ENCODE measurements at places on chromosomes 2 and 18. TPM values are rescaled to one million over a fixed set of nuclear protein-coding genes. Genes with fewer than 3 reads are reported as not detected.

HOXD11 gene
- not detected for total RNA-seq

OSBPL1A gene
- total RNA-seq = 59.2 TPM

LBH gene
- total RNA-seq = 336 TPM

LRP1B gene
- not detected for total RNA-seq

THSD7B gene
- not detected for total RNA-seq

SLC11A1 gene
- total RNA-seq = 0.33 TPM

APOB gene
- total RNA-seq = under 0.01 TPM

TRIM54 gene
- total RNA-seq = not detected

TFPI gene
- total RNA-seq = 135 TPM

PID1 gene
- 21.1 TPM for total RNA-seq

CCDC102B gene
- total RNA-seq = 18.2 TPM

SPDYA gene
- 2.3 TPM for total RNA-seq

FAM124B gene
- 0.44 TPM for total RNA-seq

MFF gene
- total RNA-seq = 142 TPM

CCDC74B gene
- 4.8 TPM for total RNA-seq

CLEC4F gene
- total RNA-seq = not detected

UBXN2A gene
- total RNA-seq = 13.5 TPM

RNF149 gene
- 52.9 TPM for total RNA-seq

GPR17 gene
- not detected for total RNA-seq

RNF181 gene
- 253 TPM for total RNA-seq

PRKAG3 gene
- 0.50 TPM for total RNA-seq

POTEE gene
- not detected for total RNA-seq

Measured in smooth muscle cell of trachea (primary cell).